Stimulated activated CD4-positive, alpha-beta T cell treated with anti-CD3 and anti-CD28 coated beads, Interleukin-15, amount 100 ng/mL, for 1 hour (primary cell): ENCODE measurements at places on chromosomes 12 and 14.
A peak's percentile ranks its signal among the peaks of the same experiment; 100 is the strongest.

GRCh38 chr12:97968641-97969197 lies 506.1 kb downstream of the RMST start:
- no peak for DNase-seq

- DNase-seq = no peak
Measured at GRCh38 chr12:12087693-12088034, 16.9 kb downstream of the BCL2L14 start.

DNA sequence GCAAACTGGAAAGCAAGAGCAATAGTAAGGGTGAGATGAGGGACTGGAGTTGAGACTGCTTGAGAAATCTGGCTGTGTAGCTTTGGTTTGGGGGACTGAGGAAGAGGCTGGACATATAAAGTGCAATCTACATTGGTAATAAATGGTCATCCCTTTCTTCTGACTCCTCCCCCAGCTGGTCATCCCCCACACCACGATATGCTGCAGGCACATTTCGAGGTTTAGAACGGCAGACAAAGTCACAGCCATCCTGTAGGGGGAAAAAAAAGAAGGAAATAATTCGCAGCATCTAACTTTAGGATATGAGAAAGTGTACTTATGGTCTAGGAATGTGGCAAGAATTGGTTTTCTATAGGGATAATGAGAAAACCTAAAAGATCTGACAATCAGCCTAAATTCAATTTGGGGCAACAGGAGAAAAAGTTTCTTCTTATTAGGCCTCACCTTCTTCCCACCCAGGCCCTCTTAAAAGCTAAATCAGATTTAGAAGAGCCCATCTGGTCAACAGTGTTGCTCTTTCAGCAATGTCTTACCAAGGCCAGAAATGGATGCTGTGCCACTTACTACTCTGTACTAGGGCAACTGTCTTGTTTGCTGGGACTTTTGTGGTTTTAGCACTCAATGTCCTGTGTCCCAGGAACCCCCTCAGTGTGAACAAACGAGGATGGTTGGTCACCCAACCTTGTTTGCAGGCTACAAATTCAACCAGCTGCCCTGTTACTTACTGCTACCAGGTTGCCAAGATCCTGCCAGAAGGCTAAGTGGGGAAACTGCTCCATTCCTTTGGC lies 7.6 kb downstream of the M6PR start:
- no peak for DNase-seq

GRCh38 chr12:92478692-92479091 lies 224.1 kb upstream of the PLEKHG7 start:
- DNase-seq = no peak

DNA sequence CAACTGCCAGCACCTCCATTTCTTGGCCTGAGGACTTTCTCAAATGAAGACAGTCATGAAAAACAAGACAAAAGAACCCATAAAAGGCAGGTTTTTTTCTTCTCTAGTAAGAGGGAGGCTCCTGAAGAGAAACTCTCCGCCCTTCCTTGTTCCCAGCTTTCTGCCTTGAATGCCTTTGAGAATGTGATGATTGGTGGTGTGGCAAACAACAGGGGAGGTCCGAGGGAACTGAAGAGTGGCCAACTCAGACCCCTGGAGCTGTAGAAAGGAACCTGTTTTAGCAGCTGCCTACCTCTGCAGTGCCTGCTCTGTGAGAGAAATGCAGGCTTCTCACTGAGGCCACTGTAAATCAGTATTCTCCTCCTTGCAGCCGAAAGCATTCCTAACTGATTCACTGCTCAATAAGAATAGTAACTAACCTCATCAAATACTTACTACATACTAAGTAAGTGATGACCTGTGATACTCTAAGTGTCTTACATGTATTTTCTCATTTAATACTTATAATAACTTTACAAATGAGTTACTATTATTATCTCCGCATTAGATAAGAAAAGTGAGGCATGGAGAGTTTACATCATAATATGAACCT lies 16.7 kb upstream of the ERC1 start:
- no peak for DNase-seq

GRCh38 chr12:130909111-130909510 lies 37.2 kb downstream of the RAN start:
- no peak for DNase-seq

GRCh38 chr12:106287364-106287763 lies 15.2 kb upstream of the TCP11L2 start:
- no peak for DNase-seq

DNA sequence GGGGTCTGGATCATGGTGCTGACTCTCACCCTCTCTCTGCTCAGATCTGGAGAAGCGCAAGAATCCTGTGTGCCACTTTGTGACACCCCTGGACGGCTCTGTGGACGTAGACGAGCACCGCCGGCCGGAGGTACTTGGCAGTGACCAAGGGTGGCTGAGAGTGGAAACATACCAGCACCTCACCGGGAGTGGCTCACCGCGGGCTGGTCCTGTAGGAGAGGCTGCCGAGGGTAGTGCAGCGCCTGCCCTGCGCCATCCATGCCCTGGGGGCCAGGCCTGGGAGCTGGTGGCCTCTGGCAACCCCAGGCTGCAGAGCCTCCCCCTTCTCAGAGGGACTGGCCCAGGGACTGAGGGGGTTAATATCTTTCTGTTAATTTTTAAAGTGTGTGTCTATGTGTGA lies 46.2 kb downstream of the IL31 start:
- no peak for DNase-seq

DNA sequence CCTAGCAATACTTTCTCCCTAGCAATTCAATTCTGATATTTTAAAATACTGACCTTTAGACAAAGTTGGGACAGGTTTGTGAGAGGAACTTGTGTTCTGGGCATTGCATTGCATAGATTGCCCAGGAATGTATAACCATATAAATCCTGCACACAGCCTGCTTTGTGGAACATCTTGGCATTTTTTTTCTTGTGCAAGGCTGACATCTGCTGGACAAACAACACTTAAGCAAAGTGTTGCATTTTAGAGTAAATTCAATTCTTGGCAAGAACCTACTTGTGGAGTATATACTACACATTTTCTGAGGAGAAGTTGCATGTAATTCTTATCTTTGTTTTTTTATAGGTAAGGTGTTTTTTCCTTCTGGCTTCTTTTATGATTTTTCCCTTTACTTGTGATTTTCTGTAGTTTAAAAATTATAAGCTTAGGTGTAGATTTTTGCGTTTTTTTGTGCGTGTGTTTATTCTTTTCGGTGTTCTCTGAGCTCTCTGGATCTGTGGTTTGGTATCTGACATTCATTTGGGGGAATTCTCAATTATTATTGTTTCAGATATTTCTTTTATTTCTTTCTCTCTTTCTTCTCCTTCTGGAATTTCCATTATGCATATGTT lies 26.4 kb downstream of the TESPA1 start:
- no peak for DNase-seq

GRCh38 chr14:36721877-36722276 lies 60.2 kb downstream of the PAX9 start:
- DNase-seq = no peak

GRCh38 chr12:47507221-47507620 lies 198.6 kb downstream of the RPAP3 start:
- no peak for DNase-seq

- no peak for DNase-seq
Measured at GRCh38 chr14:76696361-76696760, 64.9 kb upstream of the VASH1 start.

DNA sequence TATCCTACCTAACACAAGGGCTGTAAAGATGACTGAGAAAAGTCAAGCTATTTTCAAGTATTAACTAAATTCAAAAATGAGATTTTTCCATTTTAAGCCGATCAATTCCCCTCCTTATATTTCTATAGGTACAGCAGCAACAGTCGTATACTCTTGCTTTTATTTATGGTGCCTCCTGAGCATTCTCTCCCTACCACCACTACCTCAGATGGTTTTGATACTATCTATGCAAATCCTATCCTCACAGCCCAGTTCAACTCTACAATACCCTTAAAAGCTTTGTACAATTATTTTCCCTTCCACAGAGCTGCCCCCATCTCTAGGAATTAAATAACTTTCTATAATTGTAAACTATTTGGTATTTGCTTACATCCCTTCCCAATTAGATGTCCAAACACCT lies 52.1 kb downstream of the GALC start:
- no peak for DNase-seq

GRCh38 chr12:1811948-1812291 lies 8.4 kb upstream of the LRTM2 start:
- DNase-seq = no peak

- DNase-seq = no peak
Measured at GRCh38 chr12:44817687-44818086, 58.4 kb downstream of the NELL2 start.

GRCh38 chr14:47917344-47917954 lies 242.0 kb upstream of the MDGA2 start:
- no peak for DNase-seq

- DNase-seq = no peak
Measured at GRCh38 chr14:103712633-103713247, 2.5 kb downstream of the XRCC3 start.

DNA sequence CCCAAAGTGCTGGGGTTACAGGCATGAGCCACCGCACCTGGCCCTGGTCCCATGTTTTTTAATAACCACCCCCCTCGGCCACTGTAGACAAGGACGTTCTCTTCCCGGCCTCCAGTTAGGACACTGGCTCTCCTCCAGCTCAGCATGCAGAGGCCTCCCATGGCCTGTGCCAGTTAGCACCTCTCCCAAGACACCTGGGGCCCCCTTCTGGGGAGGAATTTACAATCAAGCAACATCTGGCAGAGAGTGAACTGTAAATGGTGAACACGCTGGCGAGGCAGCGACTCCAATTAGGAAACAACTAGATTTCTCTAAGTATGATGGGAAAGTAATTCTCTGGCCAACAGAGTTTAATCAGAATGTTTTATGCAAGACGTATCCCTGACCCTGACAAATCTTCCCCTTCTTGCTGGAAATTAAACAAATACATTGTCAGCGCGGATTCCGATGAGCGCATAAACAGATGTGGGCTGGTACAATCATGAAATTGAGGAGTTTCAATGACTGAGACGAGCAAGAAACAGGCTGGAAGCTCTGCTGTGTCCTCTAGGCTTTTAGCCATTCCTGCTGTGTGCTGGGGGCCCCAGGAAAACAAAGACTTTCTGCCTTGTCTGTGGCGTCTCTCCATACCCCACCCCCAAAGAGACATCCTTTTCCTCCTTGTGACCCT lies 61.7 kb upstream of the DLK1 start:
- no peak for DNase-seq

GRCh38 chr12:25052196-25052913 lies 103.5 kb upstream of the BCAT1 start:
- DNase-seq = peak; percentile 3

- DNase-seq = no peak
Measured at GRCh38 chr12:46386877-46387629, 14.5 kb upstream of the SLC38A2 start.

GRCh38 chr12:10301103-10301502 lies 6.6 kb upstream of the KLRD1 start:
- no peak for DNase-seq

GRCh38 chr12:56839915-56840325 lies 76.8 kb downstream of the HSD17B6 start:
- DNase-seq = no peak

DNA sequence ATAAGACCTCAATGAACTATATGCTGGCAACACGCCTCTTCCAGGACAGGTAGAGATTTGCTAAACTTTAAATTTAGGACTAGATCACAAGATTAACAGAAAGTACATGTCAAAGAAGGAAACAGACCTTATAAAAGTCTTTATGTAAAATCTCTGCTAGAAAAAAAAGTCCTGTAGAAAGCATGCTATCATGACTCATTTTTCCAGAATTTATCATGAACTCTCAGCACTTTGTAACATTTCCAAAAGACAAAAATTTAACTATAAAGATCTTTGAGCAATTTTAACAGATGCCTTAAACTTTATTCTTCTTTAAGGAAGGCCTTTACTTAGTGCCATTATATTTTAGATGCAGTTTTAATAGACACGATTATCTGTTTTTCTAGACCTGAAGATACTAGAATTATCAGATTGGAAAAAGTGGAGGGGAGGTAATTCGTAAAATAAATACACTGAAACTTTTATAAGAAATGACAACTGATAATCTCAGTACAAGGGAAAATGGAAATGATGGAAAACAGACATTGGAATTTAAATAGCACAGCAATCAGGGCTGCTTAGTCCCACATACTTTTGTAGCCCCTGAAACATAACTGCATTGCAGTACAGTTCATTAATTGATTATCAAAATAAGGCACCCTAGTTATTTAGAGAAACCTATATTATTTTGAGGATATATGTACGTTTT lies 92.0 kb downstream of the TTLL5 start:
- DNase-seq = no peak

DNA sequence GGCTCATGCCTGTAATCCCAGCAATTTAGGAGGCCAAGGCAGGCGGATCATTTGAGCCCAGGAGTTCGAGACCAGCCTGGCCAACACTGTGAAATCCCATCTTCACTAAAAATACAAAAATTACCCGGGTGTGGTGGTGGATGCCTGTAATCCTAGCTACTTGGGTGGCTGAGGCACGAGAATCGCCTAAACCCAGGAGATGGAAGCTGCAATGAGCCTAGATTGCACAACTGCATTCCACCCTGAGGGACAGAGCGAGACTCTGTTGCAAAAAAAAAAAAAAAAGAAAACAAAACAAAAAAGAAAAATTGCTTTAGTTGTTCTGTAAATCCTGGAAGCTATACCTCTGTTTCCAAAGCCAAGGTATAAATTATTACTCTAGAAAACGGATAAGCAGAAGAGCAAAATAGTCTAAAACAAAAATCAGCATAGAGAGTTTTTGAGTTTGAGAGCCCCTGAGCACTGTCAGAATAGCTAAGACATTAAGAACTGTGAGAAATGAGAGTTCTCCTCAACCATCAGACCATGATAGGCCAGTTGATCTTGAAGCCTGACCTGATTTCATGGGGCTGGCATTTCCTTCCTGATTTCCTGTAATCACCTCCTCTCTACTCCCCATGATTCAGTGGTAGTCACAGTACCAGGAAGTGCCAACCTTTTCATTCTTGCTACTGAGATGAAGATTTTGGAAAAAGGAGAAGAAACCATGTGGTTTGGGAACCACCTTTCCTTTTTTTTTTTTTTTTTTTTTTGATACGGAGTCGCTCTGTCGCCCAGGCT lies 31.7 kb downstream of the ATP2A2 start:
- DNase-seq = no peak

DNA sequence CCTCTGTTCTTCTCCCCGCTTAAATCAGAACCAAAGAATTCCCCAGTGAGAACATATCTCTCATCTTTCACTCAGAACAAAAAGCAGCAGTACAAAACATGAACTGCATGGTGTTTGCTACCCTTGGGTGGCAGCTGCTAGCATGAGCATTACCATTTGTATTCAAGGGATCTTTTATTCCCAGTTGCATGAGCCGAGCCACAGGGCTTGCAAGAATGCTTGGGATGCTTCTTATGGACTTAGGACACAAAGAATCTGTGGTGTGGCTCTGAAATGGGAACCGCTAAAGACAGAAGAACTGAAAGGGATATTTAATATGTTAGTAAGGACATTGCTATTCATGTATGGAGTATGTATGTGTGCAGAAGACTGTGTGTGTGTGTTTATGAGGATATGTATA lies 190.6 kb downstream of the TMX1 start:
- DNase-seq = no peak

GRCh38 chr14:97266653-97267052 lies 469.5 kb downstream of the VRK1 start:
- no peak for DNase-seq
